Activated CD4-positive, CD25-positive, alpha-beta regulatory T cell treated with anti-CD3 and anti-CD28 coated beads, Interleukin-2, amount 50 U/mL, for 72 hours (primary cell): ENCODE measurements at places on chromosomes 5 and 9.

- DNase-seq: no peak
Observed at GRCh38 chr9:2936221-2936620, 92.3 kb upstream of the PUM3 start.

GRCh38 chr5:93342563-93343061, 238.4 kb downstream of the NR2F1-AS1 start:
- DNase-seq: no peak

- DNase-seq: no peak
Observed at GRCh38 chr9:34501889-34502425, 20.8 kb downstream of the ENHO start.

GRCh38 chr9:127612939-127613582, 984 bp downstream of the STXBP1 start:
- peak; percentile 30 for DNase-seq

DNA sequence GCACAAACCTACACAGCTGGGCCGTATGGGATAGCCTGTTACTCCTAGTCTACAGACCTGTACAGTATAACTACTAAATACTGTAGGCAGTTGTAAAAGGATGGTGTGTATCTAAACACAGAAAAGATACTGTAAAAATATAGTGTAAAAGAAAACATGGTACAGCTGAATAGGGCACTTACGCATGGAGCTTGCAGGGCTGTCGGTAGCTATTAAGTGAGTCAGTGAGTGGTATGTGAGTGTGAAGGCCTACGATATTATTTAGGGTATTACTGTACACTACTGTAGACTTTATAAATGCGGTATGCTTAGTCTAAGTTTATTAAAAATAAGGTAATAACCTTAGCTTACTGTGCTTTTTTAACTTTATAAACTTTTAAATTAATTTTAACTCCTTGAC, 1.2 kb downstream of the ZCCHC9 start:
- DNase-seq: no peak

- no peak for DNase-seq
Observed at GRCh38 chr9:137607141-137607857, 1.8 kb downstream of the ARRDC1 start.

DNA sequence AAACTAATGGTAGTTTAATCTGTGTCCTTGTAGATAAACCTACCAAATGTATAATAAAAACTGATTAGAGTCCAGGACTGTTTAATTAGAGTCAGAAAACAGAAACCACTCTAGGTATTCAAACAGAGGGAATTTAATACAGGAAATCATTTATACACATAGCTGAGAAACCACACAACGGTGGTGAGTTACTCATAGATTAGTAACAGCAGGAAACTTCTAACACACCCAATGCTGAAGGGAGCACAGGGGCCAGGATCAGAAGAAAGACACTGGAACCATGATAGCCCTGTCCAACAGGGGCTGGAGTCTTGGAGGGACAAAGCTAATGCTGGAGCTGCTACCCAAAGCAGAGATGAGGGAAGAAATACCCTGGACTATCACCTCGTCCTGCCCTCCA, 321.0 kb downstream of the ACTL7B start:
- DNase-seq: no peak

- DNase-seq: no peak
Observed at GRCh38 chr5:154097031-154097430, 58.3 kb downstream of the MFAP3 start.

DNA sequence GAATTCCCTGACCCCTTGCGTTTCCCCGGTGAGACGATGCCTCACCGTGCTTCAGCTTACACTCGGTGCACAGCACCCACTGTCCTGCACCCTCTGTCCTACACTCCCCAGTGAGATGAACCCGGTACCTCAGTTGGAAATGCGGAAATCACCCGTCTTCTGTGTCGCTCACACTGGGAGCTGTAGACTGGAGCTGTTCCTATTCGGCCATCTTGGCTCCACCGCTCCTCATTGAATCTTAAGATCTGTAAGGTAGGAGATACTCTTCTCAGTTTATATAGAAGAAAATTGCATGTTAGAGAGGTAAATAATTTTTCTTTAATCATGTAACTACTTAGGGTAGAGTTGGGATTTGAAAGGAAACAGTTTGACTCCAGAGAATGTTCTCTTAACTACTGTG, 62.2 kb downstream of the DMRTA1 start:
- no peak for DNase-seq

DNA sequence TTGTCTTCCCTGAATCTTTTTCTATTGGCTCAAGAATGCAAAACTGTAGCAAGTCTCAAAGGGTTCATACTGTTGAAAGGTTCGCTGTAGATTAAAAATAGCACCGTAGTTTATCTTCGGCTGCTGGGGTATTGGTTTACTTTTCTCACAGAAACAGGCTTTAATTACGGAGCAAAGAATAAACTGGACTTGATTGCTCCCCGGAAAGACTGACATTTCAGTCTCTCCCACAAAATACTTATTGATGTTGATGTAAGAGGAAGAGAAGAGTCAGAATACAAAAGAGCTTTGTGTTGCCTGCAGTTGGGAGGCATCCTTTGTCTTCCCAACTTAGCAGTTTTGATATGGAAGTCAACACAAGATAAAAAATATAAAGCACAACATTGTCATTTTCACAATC, 183.9 kb upstream of the DMAC1 start:
- no peak for DNase-seq

DNA sequence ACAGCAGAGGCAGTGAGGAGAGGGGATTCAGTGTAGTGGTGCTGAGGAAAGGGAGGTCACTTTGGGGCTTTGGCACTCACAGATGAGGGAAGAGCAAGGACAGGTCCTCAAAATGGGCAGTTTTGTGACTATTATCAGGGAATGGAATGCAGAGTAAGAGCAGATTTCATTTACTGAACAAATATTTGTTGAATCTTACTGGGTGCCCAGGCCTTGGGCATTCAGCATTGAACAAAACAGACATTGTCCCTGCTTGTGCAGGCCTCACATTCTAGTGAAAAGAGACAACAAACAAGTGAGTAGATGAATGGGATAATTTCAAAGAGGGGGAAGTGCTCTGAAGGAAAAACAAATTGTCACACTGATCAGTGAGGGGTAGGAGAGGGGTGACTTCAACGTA, 404.1 kb downstream of the DMRT2 start:
- no peak for DNase-seq

GRCh38 chr5:180041301-180042274, 30.0 kb downstream of the RNF130 start:
- DNase-seq: no peak

GRCh38 chr5:82809420-82810143, 267.6 kb downstream of the TMEM167A start:
- no peak for DNase-seq

- no peak for DNase-seq
Observed at GRCh38 chr5:171855798-171856763, 70.5 kb downstream of the SMIM23 start.

GRCh38 chr9:32875242-32875641, 91.9 kb downstream of the TMEM215 start:
- DNase-seq: no peak

DNA sequence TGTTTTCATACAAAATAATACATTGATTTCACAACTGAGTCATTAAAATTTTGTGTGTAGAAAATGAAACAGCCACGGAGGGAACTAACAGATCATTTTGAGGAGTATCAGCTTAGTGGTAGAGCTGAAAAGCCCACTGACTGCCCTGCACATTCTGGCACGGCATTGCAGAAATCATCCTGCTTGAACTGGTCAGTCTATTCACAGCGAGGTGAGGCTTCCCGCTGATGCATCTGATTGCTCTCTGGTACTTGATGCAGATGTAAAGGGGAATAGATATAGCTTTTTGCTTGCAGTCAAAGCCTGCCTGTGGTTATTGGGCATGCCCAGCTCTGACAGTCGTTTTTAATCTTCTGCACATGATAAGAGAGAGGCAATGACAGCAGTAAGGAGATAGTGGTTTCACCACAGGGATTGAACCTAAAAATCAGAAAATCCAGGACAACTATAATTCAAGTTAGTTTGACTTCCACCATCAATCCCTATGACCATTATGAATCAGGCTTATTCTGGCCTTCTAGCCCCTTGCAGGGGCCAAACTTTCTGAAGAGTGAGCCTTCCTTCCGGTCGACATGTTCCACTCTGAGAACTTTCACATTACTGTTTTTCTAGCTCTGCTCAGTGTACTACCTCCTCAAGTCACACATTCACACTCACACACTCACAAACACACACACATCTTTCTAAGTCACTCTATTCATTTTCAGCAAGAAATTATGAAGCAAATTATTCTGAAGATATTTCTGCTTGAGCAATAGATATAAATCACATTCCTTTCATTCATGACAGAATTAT, 782.8 kb upstream of the NUDT12 start:
- no peak for DNase-seq

DNA sequence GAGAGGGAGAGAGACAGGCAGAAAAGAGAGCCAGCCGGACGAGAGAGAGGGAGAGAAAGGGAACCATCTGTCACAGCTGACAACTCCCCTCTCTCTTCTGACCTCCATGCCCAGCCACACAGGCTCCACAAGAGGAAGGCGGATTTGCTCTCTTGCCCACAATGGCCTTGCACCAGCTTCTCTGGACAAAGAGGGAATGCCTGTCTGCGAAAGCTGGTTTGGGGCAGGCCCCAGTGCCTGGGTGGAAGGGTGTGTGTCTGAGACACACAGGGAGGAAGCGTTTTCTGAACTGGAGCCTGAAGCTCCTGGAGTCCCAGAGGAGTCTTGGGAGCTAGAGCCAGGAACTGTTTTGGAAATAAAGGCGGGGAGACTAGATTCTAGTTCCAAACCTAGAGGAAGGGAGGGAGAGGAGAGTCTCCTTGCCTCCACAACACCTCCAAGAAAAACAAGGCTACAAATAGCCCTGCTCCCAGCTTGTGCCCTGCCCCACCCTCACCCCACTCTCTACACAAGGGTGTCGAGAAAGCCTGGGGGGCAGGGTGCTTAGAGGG, 12.5 kb downstream of the C1QTNF2 start:
- no peak for DNase-seq
